RPMI8226 (cell line): ENCODE measurements at places on chromosomes 3 and 15.

DNA sequence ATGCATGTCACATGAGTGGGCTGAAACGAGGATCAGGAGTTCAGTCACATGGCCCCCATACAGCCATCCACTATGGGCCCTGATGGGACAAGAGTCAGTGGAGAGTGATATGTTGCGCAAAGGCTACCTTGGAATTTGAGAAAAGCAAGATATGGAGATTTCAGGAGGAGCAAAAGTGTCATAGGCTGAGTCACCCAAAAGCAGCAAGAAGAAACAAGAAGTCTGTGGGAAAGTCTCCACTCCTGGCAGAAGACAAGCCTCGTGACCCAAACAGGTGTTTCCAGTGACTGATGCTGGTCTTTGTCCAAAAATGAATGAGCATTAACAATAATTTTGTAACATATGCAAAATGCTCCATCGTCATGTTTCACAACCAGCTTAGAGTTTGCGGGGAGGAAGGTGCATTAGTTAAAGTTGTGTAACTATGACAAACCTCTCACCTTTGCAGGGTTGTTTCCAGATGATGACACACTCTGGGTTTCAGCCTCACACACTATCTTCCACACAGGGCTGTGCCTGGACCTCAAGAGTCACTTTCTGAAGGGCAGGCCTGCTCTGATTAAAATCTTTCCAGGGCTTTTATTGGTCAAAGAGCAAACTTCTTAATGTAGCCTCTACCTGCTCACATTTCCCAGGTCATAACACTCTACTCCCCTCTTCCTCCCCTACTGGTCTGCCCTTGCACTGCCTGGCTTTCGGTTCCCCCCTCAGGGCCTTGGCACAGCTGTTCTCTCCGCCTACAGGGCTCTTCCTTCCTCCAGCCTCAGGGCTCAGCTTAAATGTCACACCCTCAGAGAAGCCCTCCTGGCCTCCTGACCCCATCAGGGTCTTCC is 3.9 kb upstream of the DNASE1L3 start:
- DNase-seq = peak; percentile 89

GRCh38 chr3:41111011-41111410 is 88.3 kb upstream of the CTNNB1 start:
- DNase-seq = no peak

GRCh38 chr3:15152184-15152583 is 53.2 kb upstream of the RBSN start:
- DNase-seq = no peak

GRCh38 chr15:98025237-98025636 is 64.7 kb downstream of the ARRDC4 start:
- no peak for DNase-seq

GRCh38 chr3:69864766-69865165 is 125.5 kb downstream of the MITF start:
- DNase-seq = no peak
